IPS DF 19.7 (cell line): ENCODE measurements at places on chromosomes 2 and 18.

- no peak for DNase-seq
Measured at GRCh38 chr2:27182346-27182745, 29.5 kb upstream of the ATRAID start.

DNA sequence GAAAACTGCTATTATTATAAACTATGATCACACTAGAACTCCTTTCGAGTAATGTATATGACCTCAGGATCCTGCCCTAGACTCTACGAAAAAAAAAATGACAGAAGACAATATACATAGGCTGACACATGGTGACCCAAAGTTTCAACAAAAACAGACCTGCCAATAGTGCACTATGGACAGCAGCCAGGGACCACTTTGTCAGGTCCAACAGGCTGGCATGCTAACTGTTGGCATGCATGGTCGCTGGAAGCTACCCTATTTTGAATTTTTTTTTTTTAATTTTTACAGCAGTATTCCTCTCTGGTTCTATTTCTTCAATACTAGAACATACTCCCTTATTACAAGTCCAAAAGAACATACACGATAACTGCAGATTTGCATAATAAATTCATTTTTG, 38.1 kb downstream of the REV1 start:
- DNase-seq = no peak

DNA sequence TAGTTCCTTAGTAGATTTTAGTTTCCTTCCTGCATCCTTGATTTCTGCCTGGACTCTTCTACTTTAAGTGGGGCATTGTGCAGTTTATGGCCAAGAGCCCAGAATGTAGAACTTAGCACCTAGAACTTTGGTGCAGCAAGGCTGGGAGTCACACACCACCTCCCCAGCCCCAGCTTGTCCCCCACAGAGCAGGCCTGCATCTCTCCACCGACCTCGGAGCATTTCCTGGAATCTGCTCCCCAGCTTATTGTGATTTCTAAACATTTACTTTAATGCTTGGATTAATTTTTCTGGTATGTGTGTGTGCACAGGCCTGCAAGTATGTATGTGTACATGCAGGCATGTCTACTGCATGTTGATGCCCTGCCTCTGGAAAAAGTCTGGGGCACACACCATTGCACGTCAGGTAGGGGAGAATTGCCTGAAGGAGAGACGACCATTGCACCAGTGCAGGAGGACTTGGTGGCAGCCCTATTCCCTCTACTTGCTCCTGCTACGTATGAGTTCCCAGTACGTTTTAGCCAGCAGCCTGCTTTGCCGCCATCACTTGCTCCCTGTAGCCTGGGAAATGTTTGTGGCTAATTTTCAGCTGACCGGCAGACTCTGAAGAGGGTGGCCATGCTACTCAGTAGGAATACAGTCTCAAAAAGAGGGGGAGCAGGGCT, 419.9 kb upstream of the HS6ST1 start:
- no peak for DNase-seq

DNA sequence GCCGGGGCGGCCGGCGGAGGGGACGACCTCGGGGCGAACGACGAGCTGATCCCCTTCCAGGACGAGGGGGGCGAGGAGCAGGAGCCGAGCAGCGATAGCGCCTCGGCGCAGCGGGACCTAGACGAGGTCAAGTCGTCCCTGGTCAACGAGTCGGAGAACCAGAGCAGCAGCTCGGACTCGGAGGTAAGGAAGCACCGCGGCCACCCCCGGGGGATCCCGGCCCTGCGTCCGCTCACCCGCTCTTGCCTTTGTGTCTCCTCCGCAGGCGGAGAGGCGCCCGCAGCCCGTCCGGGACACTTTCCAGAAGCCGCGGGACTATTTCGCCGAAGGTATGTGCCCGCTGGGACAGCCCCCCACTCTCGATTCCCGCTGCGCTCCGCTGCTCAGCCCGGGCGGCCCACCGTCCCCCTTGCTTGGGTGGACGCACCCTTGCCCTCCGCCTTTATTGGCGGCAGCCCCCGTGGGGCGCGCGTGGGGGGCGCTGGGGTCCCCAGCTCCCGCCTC, 611 bp downstream of the TCF7L1 start:
- DNase-seq = no peak

GRCh38 chr2:204145263-204145751, 208.7 kb downstream of the ICOS start:
- DNase-seq = peak; percentile 45
